ENCODE measurements at places on chromosomes 6 and 20.

GRCh38 chr20:18009116-18009515, 40.3 kb downstream of the MGME1 start:
- no peak for DNase-seq

DNA sequence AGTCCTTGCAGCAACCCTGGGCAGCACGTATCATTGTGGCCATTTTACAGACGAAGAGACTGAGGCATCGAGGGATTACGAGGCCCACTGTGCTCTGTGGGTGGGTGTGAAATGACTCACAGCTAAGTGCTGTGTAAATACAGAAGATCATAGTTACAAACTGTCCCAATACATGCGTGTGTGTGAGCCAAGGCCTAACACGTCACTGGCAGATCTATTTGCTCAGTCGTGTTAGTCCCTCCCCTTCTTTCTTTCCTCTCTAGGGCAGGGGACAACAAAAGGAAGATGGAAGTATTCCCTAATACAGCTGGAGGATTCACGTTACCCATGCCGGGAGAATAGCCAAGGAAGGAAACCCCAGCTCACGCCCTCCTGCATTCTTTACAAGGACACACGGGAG, 175.9 kb downstream of the CDC5L start:
- DNase-seq = no peak

- DNase-seq = no peak
Measured at GRCh38 chr6:347951-348859, 43.3 kb upstream of the IRF4 start.

DNA sequence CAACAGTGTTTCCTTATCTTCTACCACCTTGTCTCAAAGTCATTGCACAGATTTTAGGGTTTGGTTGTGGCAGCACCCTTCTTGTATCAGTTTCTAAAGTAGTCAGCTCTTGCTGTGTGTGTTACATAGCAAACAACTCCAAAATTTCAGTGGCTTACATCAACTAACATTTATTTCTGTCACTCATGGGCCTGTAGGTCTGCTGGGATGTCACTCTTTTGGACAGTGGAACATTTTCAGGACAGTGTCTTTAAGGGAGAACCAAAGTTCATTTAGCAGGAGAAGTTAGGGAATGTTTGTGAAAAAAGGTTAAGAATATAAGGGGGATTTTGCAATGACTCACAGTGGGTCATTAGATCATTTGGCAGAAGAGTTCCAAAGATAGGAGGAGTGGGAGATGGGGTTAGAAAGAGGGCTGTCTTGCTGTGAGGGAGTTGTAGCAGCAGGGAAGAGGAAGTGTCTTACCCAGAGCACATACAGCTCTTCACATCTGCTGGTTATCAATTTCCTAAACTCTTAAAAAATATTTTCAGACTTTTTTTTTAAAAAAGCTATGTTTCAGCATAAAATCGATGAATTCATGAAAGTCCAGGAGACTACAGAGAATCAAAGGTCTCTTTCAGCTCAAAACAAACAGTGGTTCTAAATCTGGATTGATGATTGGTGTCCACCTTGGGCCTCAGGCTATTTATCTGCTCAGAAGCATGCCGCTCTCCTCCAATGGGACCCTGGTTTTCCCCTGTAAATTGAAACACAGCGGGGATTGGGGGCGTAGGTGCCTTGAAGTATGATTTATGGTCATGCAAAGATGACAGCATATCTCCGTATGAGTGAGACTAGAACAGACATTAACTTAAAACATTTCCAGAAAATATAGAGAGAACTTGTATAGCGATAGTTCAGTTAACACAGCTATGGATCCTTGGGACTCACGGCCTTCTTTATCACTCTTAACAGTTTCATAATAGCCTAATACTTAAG, 117.3 kb downstream of the B3GAT2 start:
- no peak for DNase-seq

GRCh38 chr6:80325742-80326141, 219.3 kb downstream of the BCKDHB start:
- DNase-seq = no peak

GRCh38 chr6:138455746-138456400, 43.4 kb downstream of the NHSL1 start:
- no peak for DNase-seq

DNA sequence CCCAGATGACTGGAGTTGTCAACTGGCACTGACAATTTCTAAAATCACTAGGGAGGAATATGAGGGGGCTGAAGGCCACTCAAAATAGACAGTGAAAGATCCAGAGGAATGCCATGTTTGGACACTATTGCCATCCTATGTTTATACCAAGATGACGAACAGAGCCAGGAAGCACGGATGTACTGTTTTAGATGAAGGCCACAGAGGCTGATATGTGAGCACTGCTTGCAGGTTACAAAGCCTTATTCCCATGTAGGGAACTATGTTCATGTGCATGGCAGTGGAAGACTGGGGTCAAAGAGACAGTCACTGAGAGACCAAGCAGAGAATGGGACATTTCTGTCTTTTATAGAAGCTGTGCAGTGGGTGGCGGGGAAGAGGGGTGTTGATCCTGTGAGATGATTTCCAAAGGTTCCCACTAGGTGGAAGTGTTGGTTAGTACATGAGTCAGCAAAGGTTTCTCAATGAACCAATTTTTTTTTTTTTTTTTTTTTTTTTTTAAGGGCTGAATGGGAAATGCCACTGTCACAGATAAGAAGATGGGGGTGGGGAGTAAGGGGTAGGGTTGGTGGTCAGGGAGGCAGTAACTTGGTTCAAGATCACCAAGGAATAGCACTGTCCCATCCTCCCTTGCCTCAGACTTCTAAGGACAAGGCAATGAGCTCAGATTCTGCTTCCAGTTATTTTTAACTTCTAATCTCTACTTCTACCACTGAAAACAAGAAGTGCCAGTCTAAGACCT, 46.7 kb upstream of the MOCS1 start:
- DNase-seq = no peak

- DNase-seq = no peak
Measured at GRCh38 chr6:13527671-13528056, 40.3 kb upstream of the GFOD1 start.

GRCh38 chr20:8994045-8994444, 74.8 kb upstream of the PLCB4 start:
- no peak for DNase-seq

GRCh38 chr6:157879034-157879872, 56.2 kb downstream of the SNX9 start:
- DNase-seq = no peak

- no peak for DNase-seq
Measured at GRCh38 chr6:88914895-88915598, 48.4 kb downstream of the RNGTT start.

- DNase-seq = peak; percentile 38
Measured at GRCh38 chr6:43075670-43076463, at the start of gene PTK7. Gene PTK7 (plus strand): TSS chr6:43076314. CDS start chr6:43076489, 175 bp downstream.

- no peak for DNase-seq
Measured at GRCh38 chr6:80637312-80637711, 530.8 kb downstream of the BCKDHB start.

DNA sequence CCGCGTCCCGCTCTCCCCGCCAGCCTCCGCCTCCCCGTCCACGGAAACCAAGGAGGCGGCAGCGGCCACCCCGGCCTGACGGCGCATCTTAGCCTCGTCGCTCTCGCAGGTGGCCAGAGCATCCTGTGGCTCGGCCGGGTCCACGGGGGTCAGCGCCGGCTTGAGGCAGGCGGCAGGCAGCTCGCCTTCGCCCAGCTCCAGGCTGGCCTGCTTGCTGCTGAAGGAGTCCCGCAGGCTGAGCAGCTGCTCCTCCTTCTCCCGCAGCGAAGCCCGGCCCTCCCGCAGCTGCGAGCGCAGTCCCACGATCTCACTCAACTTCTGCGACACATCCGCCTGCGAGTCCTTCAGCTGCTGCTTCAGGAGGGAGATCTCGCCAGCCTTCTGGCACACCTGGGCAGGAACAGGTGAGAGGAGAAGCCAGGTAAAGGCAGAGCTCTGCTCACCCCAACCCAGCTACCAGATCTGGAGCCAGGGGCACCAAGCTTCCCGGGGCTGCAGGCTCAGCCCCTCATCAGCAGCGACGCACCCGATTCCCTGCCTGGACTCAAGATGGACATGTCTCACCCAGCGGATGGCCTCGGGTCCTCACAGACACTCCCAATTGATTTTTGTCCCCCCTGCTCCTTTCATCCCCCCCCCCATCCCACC, 5.2 kb upstream of the FASTKD5 start:
- DNase-seq = no peak

- DNase-seq = no peak
Measured at GRCh38 chr6:41161851-41162552, 914 bp downstream of the TREM2 start.

- DNase-seq = no peak
Measured at GRCh38 chr20:53961527-53961926, 108.9 kb downstream of the BCAS1 start.

- DNase-seq = no peak
Measured at GRCh38 chr6:72149715-72150114, 263.4 kb downstream of the RIMS1 start.

GRCh38 chr20:57685146-57685758, 24.6 kb downstream of the PMEPA1 start:
- no peak for DNase-seq

- DNase-seq = no peak
Measured at GRCh38 chr6:76862936-76863335, 600.4 kb downstream of the HTR1B start.

- DNase-seq = no peak
Measured at GRCh38 chr6:6599468-6599873, 11.0 kb downstream of the LY86 start.

- no peak for DNase-seq
Measured at GRCh38 chr6:33817489-33817888, 13.7 kb upstream of the MLN start.

- no peak for DNase-seq
Measured at GRCh38 chr20:41391587-41392001, 25.0 kb upstream of the EMILIN3 start.

DNA sequence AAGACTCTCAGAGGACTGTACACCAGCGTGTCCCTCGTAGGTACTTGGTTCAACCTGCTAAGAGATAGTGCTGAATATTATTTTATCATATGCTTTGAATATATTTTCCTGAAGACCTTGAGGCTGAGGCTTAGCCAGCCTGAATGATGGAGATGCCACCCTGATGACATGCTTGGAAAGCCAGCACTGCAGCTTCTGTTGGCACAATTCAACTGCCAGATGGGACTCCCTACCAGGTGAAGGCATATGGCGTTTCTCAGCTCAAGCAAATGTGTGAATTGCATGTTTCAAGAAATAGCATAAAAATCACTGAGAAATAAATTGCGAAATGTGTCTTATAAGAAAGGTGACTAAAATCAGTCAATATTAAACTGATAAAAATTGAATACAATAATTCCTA, 228.1 kb upstream of the CST7 start:
- DNase-seq = no peak

DNA sequence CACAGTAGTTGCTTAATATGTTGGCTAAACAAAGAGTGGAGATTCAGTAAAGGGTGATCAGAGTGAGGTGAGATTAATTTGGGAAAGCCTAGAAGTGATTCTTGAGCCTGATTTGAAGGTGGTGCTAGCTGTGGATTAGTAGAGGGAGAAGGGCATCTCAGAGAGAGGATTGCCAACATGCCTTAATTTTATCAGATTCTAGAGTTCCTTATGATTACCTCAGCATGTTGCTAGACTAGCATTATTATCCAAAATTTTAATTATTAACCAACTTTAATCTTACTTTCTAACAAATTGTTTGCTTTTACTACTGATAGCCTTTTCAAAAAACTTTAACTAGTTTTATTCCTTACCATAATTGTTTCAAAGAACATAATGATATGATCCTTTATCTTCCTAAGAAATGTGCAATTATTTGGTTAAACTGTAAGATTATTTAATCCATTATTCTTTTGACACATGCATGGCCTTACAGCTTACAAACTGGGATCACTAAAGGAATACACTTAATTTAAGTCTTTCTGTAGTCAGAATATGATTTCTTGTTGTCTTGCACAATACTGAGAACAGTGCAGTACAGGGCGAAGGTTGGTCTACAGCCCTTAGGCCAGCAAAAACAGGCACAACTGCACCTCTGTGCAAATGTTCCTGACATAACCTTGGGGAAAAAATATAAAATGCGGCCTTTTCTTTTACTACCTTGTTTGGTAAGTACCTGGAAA, 88.9 kb downstream of the SLC16A10 start:
- DNase-seq = no peak

DNA sequence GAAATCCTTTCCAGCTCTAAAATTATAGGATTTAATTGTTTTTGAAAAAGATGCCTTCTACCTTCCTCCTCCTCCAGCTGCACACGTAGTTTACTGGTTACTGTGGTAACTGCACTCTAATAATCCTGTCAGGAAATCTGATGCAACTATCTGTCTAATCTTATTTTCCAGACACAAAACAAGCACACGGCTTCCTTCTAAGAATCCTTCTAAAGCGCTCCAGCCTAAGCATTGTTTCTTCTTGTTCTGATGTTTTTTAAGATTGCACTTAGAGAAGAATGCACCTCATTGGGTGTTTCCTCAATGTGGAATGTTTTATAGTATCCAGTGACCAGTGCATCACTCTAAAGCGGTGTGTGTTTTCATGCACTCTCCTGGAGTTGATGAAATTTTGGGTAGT, 63.6 kb downstream of the CARMIL1 start:
- no peak for DNase-seq

GRCh38 chr6:82084324-82084920, 163.1 kb downstream of the IBTK start:
- DNase-seq = no peak

DNA sequence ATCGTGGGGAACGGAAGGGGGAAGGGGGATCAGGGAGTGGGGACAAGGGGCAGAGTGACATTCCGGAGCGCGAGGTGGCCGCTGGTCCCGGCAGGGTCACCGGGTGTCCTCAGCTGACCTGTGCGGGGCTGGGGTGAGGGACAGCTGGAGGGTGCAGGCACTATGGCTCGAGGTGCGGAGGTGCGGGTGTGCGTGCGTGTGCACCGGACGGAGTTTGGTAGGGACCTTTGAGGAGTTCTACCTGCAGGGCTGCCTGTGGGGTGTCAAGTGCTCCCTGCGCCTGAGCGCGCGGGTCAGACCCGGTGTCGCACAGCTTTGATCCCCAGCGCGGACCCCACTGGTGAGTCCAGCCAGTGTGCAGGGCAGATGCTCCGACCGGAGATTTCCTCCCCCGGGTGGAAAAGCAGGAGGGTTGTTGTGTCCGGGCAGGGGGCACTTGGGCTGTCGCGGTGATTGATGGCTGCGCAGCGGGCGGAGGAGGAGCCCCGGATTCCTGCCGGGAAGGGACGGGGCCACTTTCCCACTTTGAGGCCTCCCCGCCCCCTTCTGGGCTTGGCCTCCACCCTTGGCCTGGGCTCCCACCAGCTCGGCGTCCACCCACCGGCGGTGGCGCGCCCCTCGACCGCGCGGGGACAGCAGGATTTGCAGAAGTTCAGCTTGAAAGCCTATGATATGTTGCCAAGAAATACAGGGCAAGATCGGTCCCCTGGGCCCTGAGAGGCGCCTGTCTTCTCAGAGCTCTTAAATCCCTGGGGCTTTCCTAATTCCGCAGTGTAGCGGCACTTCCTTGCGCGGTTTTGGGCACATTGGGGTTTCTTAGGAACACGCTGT, 658 bp downstream of the RIN2 start:
- no peak for DNase-seq

DNA sequence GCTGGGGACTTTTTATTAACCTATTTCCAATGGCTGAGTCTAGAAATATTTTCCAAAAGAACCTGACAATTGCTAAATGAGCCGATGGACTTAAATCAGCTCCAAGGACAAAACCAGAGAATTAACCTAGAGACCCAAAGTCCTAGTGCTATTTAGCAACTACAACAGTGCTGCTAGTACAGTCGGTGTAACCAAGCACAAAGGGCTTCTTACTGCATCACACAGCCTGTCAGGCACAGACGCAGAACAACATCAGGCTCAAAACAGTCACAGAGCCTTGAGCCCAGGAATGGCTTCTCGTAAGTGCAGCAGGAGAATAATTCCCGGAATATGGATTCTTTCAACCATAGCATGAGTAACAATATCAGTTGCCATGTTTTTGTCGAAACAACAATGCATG, 70.0 kb downstream of the GFOD1 start:
- DNase-seq = no peak

- DNase-seq = no peak
Measured at GRCh38 chr20:34978092-34978744, 22.6 kb downstream of the MYH7B start.

Measured in activated T-cell treated with anti-CD3 and anti-CD28 coated beads for 48 hours (primary cell).